Fibroblast of skin of right quadriceps (primary cell): ENCODE measurements at places on chromosomes 5 and 9.

DNA sequence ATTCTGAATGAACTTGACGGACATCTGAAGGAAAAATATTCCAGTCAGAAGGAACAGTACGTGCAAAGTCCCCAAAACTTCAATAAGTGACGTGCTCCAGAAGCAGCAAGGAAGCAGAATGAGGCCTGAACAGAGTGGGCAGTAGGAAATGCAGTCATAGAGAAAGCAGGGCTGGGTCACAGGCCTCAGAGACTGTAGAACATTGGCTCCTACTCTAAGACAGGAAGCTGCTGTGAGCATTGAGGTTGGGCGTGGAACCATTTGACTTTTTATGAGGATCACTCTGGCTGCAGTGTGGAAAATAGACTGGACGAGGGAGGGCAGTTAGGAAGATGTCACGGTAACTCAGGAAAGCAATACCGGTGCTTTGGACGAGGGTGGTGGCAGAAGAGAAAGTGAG lies 64.0 kb downstream of the DOCK8 start:
- no peak for DNase-seq

GRCh38 chr5:180908400-180908799 lies 9.4 kb downstream of the BTNL8 start:
- DNase-seq = no peak

DNA sequence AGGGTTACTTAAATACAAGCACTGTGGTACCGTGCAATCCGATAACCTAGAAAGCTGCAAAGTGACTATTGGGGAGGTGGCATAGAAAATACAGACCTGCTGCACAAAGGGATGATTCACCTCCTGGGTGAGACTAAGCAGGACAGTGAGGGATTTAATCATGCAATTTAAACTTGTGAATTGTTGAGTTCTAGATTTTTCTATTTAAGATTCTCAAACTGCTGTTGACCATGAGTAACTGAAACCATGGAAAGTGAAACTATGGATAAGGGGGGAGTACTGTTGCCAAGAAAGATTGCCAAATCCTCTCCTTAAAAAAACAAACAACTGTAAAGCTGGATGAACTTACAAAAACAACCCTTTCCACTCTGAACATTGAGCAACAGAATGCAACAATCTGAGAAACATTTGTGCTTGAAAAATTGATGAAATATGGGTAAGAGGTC lies 61.5 kb upstream of the NUDT12 start:
- DNase-seq = peak; percentile 50

- DNase-seq = no peak
Observed at GRCh38 chr5:78515670-78516069, 132.9 kb downstream of the LHFPL2 start.

GRCh38 chr5:32182463-32183063 lies 8.4 kb upstream of the GOLPH3 start:
- DNase-seq = no peak

GRCh38 chr5:71891856-71892255 lies 172.8 kb downstream of the CARTPT start:
- peak; percentile 48 for DNase-seq

GRCh38 chr5:103962023-103962422 lies 399.4 kb upstream of the NUDT12 start:
- no peak for DNase-seq

GRCh38 chr5:99955006-99955405 lies 580.2 kb upstream of the FAM174A start:
- no peak for DNase-seq

- no peak for DNase-seq
Observed at GRCh38 chr5:109309326-109310063, 100.3 kb downstream of the PJA2 start.

- DNase-seq = no peak
Observed at GRCh38 chr5:86570427-86571083, 47.2 kb upstream of the COX7C start.

- DNase-seq = no peak
Observed at GRCh38 chr5:7374186-7374585, 21.8 kb upstream of the ADCY2 start.

DNA sequence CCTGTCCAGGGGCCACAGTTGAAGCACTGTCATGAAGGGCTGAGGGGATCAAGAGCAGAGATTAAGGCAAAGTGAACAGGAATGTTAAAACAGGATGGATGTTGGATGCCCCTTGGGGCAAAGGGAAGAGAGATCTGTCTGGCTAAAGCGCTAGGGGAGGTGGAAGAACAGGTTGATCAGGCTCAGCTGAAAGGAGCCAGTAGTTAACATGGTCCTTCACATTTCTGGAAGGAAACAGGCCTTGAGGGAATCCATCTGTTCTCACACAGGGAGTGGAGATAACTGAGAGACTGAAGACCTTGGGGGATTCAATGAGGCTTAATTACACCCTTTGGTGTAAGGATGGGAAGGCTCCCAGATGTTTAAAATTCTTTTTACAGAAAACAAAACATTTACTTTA lies 5.8 kb downstream of the HAPLN1 start:
- no peak for DNase-seq

GRCh38 chr9:68705531-68706362 lies 707 bp downstream of the PIP5K1B start:
- DNase-seq = no peak

DNA sequence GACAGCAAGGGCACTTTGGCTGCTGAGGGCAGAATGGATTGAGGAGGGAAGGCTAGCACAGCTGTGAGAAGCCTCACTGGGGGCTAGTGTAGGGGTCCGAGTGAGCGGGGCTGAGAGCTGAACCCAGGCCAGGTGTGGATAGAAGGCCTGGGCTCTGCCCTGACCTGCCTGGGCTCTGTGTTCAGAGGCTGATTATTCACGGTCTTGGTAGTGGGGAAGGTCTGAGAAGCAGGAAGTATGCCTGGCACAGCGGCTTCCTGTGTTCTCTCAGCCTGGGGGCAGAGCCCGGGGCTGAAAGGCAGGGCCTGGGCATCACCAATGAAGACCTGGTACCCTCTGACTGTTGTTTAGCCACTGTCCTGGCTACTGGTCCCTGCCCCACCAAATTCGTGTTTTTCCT lies 136.4 kb upstream of the TBC1D2 start:
- DNase-seq = no peak

DNA sequence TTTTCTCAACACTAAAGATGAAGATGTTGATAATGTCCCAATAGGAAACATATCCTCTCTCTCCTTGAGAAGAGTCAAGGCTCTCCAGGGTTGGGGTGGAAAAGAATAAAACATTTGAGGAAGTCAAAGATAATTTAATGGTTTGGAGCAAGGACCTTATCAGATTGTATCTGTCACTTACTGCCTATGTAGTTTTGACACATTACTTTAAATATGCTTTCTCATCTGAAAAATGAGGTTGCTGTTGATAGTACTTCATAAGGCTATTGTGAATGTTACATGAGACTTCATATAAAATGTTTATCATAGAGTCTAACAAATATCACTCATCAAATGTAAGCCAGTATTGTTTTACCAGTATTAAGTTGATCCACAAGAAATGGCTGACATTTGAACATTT lies 48.7 kb downstream of the BAAT start:
- no peak for DNase-seq

- no peak for DNase-seq
Observed at GRCh38 chr9:28620661-28621060, 1047.4 kb upstream of the C9orf72 start.

DNA sequence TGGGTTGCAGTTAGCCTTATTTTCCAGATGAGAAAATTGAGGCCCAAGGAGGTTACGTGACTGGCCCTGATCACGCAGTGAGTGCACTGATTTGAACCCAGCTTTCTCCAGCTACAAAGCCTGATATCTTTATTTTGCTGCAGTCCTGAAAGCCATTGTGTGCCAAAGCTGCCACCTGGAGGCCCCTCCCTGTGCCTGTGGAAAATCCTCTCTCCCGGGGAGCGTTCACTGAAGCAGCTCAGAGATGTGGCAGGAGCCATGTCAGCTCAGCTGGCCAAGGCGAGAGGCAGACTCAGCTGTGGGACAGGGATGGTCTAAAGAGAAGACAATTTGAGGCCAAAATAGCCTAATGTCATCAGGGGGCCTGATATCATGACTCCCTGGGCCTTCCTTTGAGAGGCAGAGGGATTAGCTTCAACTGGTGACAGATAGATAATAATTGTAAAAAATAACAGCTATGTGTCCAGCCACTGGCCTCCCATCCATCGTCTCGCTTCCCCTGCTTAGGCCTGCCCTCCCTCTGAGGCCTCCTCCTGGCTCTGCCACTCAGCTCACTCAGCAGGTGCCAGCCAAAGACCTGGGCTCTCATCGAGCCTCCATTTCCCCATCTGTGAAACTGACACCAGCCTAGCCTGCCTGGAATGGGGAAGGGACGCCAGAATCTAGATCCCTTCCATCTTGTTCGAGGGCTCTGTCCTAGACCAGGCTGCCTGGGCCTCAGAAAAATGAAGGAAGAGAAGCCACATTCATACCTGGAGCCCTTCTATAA lies 74.3 kb upstream of the GGTA1 start:
- DNase-seq = no peak

GRCh38 chr5:172502410-172502809 lies 48.1 kb upstream of the SH3PXD2B start:
- DNase-seq = no peak

DNA sequence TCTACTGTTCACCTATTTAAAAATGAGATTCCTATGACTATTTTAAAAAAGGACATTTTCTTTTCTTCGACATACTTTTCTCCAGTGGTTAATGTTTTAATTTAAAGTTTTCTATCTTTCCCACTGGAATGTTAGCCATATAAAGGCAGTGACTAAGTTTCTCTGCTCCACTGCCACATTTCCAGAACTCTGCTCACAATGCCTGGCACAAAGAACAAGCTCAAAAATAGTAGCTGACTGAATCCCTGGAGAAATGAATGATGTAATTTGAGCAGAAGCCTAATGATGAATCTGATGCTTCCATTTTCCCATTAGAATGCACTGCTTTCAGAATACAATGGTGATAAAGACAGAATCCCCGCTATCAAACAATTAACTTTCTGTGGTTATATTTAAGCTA lies 817.8 kb downstream of the MTRR start:
- DNase-seq = peak; percentile 73

GRCh38 chr9:119924736-119925135 lies 555.5 kb upstream of the BRINP1 start:
- no peak for DNase-seq

- DNase-seq = no peak
Observed at GRCh38 chr5:62778316-62779009, 199.8 kb downstream of the LRRC70 start.

DNA sequence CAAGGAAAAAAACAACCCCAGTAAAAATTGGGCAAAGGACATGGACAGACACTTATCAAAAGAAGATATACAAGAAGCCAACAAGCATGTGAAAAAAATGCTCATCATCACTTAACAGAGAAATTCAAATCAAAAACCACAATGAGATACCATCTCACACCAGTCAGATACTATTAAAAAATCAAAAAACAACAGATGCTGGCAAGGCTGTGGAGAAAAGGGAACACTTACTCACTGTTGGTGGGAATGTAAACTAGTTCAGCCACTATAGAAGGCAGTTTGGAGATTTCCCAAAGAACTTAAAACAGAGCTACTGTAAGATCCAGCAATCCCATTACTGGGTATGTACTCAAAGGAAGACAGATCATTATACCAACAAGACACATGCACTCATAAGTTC lies 157.4 kb downstream of the EDIL3 start:
- DNase-seq = peak; percentile 19

- peak; percentile 75 for DNase-seq
Observed at GRCh38 chr5:79448336-79448735, 65.6 kb downstream of the HOMER1 start.

GRCh38 chr9:4803670-4804530 lies 11.2 kb downstream of the RCL1 start:
- no peak for DNase-seq

DNA sequence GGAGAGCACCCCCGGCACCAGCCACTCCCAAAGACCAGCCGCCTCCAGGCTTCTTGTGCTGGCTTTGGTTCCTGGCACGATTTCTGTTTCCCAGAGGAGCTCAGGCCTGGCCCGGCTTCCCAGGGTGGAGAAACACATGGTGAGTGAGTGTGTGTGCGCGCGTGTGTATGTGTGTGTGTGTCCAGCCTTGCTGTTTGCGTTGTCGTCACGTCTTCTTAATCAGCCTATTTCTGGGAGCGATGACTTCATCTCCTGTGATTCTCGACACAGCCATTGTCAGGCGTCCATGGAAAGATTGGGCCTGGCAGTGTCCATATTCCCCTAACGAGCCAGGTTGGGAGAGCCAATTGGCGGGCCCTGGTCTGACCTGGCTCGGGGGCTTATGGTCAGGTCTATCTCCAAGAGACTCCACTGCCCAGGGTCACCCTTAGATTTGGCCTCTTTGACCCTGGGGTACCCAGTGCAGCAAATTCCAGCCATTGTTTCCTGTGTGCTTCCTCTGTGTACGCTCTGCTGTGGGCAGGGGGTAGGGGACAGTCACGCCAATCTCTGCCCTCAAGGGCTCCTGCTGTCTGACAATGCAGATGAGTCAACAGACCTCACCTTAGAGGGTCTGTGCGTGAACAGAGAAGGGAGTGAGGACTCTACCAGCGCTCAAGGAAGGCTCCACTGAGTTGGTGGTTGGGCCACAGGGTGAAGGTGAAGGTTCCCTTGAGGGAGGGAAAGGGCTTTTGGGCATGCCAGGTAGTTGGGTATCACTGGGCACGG lies 73.8 kb downstream of the DAB2IP start:
- peak; percentile 97 for DNase-seq

GRCh38 chr5:153491856-153492255 lies 1.4 kb downstream of the GRIA1 start:
- no peak for DNase-seq

GRCh38 chr9:101514071-101514470 lies 19.6 kb upstream of the RNF20 start:
- DNase-seq = peak; percentile 86

- DNase-seq = no peak
Observed at GRCh38 chr5:142428773-142429473, 104.1 kb upstream of the SPRY4 start.

DNA sequence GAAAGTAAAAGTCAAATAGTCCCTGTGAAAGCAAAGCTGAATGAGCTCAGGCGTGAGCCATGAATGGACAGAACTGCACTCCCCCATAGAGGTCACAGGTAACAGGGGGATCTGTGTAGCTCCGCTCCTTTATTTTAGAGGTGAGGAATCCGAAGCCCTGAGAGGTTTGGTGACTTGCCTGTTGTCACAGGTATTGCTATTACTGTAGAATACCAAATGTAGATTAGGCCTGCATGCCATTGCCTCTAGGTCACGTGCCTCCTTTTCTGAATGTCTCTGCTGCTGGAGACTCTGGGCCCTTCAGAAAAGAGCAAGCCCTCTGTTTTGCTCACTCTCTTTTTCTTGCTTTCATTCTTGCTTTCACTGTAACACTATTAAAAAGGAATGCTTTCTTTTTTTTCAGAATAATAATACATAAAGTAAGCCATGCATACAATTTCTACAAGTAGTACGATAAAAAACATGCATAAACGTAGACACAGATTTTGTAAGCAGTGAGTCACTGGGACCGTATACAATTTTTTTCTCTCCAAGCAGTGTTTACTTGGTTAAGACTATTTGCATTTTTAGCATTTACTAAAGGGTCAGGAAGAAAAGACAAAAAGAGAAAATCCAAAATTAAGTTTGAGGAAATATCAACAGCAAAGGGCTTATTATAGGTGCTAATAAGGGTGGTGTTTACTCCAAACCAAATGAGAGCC lies 568.7 kb upstream of the ADAMTS16 start:
- DNase-seq = peak; percentile 22
